ENCODE measurements at places on chromosomes 1 and 21.

DNA sequence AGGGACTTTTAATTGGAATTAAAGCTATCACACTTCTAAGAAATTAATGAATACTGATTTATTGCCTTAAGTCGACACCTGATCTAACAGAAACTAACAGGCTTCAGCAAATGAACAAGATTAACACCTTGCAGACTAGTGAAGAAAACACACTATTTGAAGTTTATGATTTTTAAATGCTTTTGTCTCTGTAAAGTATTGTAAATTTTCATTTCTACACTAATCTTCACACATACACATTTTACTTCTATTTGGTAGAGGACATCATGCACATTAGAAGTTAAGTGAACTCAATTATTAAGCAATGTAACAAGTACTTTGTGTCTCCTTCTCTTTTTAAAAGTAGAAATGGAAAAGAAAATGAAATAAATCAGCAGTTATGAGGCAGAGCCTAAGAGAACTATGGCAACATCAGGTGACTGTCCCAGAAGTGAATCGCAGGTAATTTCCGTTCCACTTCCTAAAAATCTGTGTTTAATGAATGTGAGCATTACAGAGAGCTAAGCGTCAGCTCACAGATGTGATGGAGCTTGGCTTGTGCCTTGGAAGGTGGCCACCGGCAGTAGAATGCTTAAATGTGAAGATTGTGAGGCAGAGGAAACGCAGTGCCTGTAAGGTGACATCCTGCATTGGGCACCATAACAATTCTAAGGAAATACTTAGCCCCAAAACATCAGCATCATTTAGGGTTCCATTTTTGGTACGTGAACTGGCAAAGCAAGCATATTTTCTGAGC lies 1.2 kb downstream of the PRMT2 start:
- no peak for DNase-seq

- no peak for DNase-seq
Observed at GRCh38 chr1:109649491-109649914, 6.4 kb upstream of the GSTM4 start.

DNA sequence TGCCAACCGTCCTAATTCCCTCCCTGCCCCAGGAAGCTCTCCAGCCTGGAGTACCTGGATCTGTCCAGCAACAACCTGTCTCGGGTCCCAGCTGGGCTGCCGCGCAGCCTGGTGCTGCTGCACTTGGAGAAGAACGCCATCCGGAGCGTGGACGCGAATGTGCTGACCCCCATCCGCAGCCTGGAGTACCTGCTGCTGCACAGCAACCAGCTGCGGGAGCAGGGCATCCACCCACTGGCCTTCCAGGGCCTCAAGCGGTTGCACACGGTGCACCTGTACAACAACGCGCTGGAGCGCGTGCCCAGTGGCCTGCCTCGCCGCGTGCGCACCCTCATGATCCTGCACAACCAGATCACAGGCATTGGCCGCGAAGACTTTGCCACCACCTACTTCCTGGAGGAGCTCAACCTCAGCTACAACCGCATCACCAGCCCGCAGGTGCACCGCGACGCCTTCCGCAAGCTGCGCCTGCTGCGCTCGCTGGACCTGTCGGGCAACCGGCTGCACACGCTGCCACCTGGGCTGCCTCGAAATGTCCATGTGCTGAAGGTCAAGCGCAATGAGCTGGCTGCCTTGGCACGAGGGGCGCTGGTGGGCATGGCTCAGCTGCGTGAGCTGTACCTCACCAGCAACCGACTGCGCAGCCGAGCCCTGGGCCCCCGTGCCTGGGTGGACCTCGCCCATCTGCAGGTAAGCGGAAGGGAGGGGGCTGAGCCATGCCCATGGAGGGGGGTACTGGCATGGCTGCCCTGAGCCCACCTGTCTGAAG lies 16.5 kb downstream of the PODN start:
- no peak for DNase-seq

- DNase-seq = peak; percentile 80
Observed at GRCh38 chr1:239976130-239976968, 115.3 kb upstream of the FMN2 start.

Measured in NCI-H82 (cell line).